CD8-positive, alpha-beta memory T cell (primary cell): ENCODE measurements at places on chromosomes 7 and 10.

DNA sequence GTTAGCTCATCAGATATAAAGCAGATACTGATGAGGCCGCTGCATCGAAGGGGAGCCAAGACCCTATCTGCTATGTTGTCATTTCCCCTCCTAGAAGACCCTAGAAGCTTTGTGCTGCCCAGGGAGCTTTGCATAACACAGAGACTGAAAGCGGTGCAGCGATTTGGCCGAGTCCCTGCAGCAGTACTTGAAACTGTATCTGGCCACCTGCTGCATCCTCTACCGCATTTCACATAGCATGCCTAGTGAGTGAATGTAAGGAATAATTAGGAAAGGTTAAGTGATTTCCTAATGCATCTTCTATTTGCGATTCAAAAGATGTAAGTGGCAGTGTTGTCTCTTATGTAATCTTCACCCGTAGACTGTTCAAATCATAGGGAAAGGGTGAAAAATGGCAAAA is 106.7 kb downstream of the LRMDA start:
- DNase-seq: no peak

GRCh38 chr7:127821146-127821545 is 169.2 kb downstream of the SND1 start:
- no peak for DNase-seq

DNA sequence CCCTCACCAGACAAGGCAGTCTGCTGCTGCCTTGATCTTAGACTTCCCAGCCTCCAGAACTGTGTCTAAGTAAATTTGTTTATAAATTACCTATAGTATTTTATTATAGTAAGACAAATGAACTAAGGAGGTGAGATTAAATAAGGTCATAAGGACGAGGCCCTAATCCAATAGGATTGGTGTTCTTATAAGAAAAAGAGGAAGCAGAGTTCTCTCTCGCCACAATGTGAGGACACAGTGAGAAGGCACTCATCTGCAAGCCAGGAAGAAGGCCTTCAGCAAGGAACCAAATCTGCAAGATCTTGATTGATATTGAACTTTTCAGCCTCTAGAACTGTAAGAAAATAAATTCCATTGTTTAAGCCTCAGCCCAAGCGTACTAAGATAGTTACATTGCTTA is 6.1 kb upstream of the ZNF438 start:
- DNase-seq: no peak

- no peak for DNase-seq
Observed at GRCh38 chr7:99392046-99392445, 16.4 kb downstream of the PDAP1 start.

- DNase-seq: peak; percentile 13
Observed at GRCh38 chr7:7157177-7157886, 25.0 kb upstream of the C1GALT1 start.

- DNase-seq: no peak
Observed at GRCh38 chr7:33388332-33388731, 259.0 kb downstream of the BBS9 start.

- no peak for DNase-seq
Observed at GRCh38 chr7:116633131-116633988, 38.6 kb upstream of the MET start.

GRCh38 chr10:70985824-70986622 is 97.7 kb upstream of the PCBD1 start:
- peak; percentile 10 for DNase-seq
